ENCODE measurements at places on chromosomes 4 and X.
A peak's percentile ranks its signal among the peaks of the same experiment; 100 is the strongest.

GRCh38 chr4:47590325-47590724, 105.2 kb downstream of the ATP10D start:
- no peak for DNase-seq

DNA sequence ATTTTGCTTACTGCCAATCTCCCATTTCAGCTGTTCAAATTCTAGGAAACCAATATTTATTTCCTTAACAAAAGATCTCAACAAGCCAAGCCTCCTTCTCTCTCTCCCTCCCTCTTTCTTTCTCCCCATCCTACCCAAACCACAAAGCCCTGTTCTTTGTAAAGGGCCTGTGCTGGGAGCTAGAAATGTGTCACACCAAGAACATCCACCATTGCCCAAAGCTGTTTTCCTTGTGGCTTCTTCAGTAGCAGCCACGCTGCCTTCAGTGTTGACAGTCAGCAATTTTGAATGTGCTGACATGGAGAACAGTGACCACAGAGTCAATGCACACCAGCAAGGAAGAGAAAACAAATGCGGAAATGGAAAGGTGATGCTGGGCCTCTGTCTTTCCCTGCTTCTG, 203.0 kb downstream of the MAML3 start:
- no peak for DNase-seq

GRCh38 chr4:124936427-124936826, 223.9 kb upstream of the ANKRD50 start:
- DNase-seq = no peak

GRCh38 chrX:12702509-12703091, 88.6 kb upstream of the PRPS2 start:
- peak; percentile 14 for DNase-seq

DNA sequence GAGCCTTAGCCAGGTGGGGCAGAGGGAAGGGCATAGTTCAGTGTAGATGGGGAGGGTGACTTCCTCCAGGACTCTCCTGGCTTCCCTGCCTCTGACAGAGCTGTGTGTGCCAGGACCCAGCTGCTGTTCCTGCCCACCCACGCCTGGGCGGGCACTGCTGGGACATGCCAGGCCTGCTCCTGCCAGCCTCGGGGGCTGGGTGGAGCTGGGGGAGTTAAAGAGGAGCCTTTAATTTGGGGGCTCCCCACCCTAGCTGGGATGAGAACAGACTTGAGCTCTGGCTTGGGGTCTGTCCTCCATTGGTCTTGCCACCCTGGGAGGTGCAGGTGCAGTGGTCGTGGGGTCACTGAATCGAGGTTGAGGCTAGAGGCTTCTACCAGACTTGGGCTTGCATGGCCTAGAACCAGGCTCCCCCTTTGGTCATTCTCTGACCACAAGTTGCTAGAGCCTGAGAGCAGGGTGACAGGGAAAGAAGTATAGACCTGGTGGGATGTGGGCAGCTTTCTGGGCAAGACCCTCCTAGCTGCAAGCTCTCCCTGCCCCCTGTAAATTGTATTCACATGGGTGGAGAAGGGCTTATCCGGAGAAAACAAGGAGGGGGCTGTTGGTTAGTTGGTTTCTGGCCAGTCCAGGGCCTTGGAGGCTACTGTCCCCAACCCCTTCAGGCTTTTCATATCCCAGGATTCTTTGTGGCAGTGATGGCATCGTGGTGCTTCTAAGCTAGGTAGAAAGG, 5.7 kb downstream of the EFNB1 start:
- DNase-seq = no peak

GRCh38 chr4:155353923-155354540, 22.7 kb downstream of the MAP9 start:
- peak; percentile 66 for DNase-seq

- DNase-seq = no peak
Measured at GRCh38 chrX:24601858-24602257, 45.3 kb downstream of the PCYT1B start.

- no peak for DNase-seq
Measured at GRCh38 chr4:2814627-2815270, 21.9 kb downstream of the SH3BP2 start.

DNA sequence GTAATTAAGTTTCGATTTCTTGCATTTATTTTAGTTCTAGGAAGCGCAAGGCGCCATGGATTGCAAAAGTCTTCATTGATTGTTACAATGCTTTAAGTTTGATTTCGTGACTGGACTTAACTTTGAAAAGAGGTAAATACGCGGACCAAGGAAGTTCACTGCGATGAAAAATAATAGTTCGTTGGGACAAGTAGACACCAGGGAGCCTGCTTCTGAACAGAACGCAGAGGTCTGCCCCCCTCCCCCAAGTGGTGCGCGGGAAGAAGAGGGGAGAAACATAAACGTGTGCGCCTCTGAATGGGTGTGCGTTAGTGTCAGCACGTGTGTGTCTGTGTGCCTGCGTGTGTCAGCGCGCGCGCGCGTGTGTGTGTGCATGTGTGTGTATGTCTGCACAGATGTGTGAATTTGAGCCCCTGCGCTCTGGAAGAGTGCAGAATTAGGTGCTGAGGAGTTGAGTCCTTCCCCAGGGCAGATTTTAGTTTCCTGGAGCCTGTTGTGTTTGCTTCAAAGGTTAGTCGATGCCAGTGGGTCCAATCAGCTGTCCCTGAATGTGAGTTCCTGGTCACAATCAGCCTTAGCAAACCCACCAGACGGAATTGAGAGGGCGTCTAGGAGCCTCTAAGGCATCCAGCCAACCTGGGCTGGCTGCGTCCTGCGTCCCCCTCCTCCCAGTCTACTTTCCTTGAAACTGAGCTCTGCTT, 5.8 kb upstream of the POU4F2 start:
- DNase-seq = no peak

DNA sequence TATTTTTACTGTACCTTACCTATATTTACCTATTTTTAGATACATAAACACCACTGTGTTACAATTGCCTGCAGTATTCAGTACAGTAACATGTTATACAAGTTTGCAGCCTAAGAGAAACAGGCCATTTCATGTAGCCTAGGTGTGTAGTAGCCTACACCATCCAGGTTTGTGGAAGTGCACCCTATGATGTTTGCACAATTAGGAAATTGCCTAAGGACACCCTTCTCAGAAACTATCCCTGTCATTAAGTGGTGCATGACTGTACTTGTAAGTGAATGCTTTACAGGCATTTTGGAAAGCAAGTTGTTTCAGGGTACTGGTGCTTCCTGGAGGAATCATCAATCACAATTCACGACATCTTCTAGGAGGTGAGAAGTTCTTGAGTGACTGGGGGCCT, 991.8 kb upstream of the SLIT2 start:
- no peak for DNase-seq

DNA sequence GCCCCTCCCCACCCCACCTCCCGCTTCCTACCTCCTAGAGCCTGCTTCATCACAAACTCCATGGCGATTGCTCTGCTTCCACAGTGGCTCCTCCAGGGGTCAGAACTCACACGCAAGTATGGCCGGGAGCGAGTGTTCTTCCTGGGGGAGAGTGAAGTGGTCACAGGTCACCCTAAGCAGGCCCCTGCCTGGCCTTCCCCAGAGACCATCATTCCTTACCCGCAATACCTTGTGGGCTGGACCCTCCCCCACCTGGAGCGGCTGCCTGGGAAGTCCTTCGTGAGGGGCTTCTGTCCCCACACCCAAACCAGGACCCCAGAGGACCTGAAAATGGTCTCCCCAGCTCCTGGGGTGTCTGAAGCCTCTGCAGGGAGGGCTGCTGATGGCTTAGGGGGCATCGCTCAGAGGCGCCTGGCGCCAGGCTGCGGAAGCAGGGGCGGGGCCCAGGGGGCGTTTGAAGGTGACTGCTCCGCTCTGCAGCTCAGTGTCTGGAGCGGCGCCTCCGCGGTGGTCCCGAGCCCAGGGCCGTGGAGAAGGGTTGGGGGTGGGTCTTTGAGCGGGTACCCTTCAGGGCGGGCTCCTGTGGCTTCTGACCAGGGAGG, 1.4 kb downstream of the CPLX1 start:
- no peak for DNase-seq

GRCh38 chr4:147828331-147828905, 96.5 kb downstream of the ARHGAP10 start:
- DNase-seq = no peak

- DNase-seq = no peak
Measured at GRCh38 chrX:107135049-107135964, 16.7 kb upstream of the RBM41 start.

- no peak for DNase-seq
Measured at GRCh38 chrX:14851526-14851925, 21.3 kb downstream of the FANCB start.

DNA sequence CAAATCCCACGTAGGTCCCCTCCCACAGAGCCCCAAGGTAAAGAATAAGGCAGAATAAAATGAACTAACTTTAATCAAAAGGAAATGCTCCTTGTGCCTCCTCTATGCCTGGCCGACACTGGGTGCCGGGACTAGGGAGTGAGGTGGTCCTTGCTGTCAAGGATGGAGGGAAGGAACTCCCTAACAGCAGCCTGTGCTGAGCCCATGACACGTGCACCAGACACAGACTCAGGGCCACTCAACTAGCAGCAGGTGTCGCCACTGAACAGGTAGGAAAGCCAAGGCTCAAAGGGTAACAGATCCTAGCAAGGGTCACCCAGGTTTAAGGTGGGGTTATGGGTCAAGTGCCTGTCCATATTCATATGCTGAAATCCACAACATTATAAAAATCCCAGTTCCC, 29.2 kb downstream of the MSX1 start:
- DNase-seq = no peak

DNA sequence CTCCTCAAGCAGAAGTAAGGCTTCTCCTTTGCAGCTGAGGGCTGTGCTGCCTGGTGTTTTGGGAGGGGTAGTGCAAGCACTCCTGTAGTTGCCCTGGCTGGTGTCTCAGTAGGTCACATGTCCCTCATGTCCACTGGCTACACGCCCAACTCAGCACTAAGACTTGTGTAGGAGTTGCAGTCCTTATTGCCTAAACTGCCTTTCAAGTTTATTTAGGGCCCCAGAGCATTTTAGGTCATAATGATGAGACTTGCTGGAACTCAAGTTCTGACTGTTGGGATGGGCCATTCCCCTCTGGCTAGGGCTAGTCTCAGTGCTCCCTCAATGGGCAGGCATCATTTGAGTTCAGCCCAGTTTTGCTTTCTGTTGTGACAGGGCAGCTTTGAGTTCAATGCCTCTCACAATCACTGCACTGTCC, 44.1 kb downstream of the PPM1K start:
- no peak for DNase-seq

DNA sequence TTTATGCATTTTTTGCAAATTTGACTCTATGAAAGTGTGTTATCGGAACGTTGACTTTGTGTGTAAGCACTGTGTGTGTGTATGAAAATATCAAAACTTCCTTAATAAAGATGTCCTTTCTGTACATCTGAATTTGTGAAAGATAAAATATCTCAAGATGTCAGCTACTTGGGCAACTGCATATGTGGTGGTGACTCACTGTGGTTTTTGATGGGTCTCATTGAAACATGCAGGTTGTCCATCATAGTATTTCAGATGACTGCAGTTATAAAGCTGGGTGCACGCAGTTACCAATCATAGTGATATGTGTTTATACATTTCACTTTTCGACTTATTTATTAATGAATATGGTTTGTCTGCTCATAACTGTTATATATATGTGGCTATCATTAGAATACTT, 19.7 kb upstream of the BBS12 start:
- no peak for DNase-seq

GRCh38 chr4:182306792-182307507, 63.7 kb downstream of the TENM3 start:
- DNase-seq = no peak

DNA sequence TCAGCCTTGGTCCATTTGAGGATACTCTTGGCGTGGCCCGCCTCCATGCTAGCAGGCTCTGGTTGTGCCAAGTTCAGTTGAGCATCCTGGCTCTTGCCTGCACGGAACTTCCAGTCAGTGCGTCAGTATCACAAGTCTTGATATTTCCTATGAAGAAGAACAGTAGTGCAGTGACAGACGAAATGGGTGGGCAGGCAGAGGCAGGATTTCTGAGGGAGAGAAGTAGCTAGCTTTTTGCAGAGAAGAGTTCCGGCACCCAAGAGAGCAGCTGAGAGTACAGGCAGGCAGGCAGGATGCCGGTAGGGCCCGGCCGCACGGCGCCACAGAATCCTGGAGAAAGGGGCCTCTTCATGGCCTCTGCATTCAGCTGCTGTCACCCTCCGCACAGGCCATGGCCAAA, 56.1 kb upstream of the MSANTD1 start:
- no peak for DNase-seq

- DNase-seq = no peak
Measured at GRCh38 chr4:36722986-36723385, 441.6 kb downstream of the DTHD1 start.
